Activated CD8-positive, alpha-beta memory T cell treated with anti-CD3 and anti-CD28 coated beads, Interleukin-2, amount 10 ng/mL, durations not matched to agents 7 days and 5 days (primary cell): ENCODE measurements at places on chromosomes 5 and 9.

- DNase-seq: no peak
These were observed 166.2 kb downstream of the AUH start for GRCh38 chr9:91195372-91196012.

GRCh38 chr9:130936285-130937117 is 2.5 kb downstream of the FIBCD1 start:
- no peak for DNase-seq

DNA sequence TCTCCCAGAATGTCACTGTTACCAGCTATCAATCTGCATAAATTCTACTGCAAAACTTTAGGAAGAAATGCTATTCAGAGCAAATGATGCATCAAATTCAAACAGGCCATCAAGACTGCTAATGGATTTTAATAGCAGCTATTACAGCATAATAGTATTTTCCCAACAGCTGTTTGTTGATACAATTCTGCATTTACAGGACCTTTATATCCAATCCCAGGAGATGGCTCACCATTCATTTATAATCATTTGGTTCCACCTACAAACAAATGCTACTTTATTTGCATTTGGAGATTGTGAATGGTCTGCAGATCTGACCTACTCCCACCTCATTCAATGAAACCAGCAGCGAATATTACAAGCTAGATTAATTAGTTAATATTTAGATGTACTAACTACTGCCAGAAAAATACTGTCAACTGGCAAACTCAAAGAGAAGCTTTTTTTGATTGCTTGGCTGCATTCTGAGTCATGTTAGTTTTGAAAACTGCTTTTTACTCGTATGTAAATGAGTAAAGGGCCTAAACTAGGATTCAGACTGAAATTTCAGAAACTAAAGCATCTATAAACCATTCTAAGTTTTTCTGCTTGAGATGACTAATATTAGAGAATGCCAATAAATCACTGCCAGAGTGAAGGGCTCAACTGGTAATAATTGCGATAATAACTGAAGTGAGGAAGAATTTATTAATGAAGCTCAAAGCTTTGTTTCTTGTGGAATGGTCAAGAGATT is 7.1 kb upstream of the PCA3 start:
- DNase-seq: no peak

- DNase-seq: no peak
These were observed 70.3 kb upstream of the EQTN start for GRCh38 chr9:27367175-27367798.

GRCh38 chr5:39266442-39266841 is 47.1 kb upstream of the FYB1 start:
- DNase-seq: no peak

DNA sequence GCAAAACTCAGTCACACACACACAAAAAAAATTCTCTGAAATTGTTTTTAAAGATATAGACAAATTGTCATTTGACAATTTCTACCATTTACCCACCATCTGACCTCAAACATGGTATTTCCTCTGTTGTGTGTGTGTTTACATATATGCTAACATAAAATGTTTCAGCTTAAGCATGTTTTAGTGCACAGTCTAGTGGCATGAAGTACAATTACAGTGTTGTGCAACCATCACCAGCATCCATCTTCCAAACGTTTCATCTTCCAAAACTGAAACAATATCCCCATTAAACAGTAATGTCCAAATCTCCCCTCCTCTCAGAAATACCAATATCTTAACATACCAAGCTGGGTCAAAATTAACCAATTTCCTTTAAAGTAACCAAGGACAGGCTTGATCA is 65.2 kb downstream of the MYO10 start:
- no peak for DNase-seq

GRCh38 chr5:35785601-35786085 is 71.0 kb upstream of the IL7R start:
- DNase-seq: peak; percentile 56

DNA sequence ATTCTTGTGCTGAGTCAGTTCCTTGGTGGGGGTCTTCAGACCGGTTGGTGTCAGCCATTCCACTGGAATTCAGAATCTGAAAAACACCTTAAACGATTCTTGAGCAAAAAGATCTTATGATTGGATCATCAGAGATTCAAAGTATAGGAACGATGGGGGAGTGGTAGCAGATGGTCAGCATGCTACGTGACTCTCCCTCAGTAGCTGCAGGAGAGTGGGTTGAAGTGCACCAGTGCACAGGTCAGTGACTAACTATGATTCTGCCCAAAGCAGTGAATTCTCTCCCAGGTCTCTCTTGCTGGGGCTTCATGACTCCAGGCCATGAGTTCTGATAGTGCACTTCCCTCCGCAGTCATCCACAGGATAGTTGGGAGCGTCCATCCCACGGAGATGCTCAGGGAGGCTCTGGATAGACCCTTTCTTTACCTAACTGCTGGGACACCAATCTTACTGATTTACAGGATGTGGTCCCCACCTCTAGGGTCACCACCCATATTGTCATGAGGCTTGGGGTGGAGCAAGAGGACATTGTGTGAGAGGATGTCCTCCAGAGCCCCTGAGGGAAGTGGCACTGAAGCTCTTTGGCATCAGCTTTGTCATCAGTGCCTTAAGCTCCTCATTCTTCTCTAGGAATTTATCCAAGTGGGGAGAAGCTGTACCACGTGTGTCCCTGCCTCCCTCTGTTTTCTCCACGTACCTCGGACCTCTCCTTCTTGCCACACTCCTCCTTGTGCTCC is 62.0 kb downstream of the RASGRF2 start:
- no peak for DNase-seq

DNA sequence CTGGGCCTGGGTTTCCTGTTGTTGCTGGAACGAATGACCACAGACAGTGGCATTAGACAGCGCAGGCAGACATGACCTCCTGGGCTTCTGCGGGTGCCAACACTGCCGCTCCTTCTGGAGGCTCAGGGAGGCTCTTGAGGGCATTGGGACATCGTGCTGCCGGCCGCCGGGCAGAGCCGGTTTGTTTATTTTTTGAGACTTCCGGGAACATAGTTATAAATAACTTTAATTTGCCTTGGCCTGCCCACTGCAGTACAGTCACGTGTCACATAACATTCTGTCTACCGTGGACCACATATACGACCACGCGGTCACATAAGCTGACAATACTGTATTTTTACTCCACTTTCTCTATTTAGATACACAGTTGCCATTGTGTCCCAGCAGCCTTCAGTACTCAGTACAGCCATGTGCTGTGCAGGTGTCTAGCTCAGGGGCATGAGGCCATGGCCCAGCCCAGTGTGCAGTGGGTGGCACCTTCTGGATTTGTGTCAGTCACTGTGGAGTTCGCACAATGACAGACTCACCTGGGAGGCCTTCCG is 8.2 kb upstream of the TOR4A start:
- DNase-seq: no peak

DNA sequence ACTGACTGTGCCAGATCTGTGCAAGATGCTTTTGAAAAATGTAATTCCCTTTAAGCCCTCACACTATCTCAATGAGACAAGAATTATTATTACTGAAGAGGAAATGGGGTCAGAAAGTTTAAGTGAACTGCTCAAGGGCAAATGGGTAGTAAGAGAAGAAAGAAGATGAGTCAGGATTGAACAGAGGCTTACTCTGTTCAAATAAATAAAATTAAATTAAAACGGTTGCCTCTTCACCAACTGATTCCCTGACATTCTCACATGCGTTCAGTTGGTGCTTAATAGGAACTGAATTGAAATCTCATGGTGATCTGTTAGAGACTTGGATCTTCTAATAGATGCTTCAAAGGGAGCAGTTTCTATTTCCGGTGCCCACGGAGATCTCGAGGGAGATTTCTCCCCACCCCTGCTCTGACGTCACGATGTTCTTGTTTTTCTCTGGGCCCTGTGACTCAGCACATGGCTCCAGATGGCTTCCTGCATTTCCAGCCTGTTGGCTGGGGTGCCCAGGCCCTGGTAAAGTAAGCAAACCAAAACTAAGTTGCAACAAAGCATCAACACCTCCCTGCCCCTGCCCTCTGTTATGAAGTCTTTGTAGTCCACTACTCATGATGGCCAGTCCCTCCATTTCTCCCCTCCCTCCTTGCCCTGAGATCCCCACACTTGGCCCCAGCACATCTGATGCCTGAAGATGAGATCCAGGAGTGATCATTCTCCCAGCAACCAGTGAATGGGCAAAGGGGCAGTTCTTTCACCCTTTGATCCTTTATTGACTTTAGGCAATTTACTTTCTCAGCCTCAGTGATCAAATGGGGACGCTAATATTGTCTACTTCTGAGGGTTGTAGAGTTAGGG is 106.1 kb upstream of the CPEB4 start:
- DNase-seq: peak; percentile 59

DNA sequence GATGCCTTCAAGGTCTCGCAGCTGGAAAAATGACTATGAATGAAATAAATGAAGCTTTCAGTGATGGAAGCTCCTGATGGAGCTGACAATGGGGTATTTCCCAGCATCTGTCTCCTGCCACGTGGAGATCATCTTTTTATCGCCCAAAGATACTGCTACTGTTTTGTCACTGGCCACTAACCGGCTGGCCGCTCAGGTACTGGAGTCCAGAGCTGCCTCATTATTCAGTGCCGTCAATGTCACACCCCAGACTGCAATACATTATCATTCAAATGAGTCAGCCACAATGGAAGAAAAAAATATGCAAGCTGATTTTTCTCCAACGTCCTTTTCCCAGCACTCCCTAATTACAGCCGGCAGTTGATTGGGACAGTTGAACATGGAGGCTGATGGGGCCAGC is 280.4 kb downstream of the ZSWIM6 start:
- DNase-seq: no peak

GRCh38 chr9:96766199-96766598 is 11.7 kb downstream of the ZNF510 start:
- no peak for DNase-seq

DNA sequence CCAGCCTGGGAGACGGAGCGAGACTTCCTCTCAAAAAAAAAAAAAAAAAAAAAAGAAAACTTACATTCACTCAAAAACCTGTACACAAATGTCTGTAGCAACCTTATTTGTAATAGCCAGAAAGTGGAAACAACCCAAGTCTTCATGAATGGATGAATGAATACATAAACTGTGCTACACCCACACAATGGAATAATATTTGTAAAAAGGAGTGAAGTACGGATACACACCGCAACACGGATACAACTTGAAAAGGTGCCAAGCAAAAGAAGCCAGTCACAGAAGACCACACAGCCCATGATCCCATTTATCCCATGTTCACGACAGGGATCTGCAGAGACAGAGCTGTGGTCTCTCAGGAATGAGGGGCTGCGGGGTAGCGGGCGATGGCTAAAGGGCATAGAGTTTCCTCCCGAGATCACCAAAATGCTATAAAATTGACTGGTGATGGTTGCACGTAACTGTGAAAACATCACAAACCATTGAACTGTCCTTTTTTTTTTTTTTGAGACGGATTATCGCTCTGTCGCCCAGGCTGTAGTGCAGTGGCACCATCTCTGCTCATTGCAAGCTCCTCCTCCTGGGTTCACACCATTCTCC is 76.2 kb upstream of the COL5A1 start:
- no peak for DNase-seq

DNA sequence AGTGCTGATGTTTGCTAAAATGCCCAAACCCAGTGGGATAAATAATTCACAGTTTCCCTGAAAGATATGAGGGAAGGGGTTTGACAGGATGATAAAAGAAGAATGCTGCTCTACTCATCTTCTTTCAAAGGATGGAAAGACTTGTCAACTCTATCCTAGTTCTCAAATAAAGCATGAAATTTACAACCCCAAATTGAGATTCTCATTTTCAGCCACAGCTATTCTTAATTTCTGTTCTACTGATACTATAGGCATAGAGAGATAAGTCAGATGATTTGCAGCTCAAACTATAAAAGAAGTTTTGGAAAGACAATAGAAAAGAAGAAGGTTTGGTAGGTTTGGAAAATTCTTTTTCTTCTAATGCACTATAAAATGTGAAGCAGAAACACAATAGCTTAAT is 542.6 kb downstream of the CSNK1G3 start:
- no peak for DNase-seq

DNA sequence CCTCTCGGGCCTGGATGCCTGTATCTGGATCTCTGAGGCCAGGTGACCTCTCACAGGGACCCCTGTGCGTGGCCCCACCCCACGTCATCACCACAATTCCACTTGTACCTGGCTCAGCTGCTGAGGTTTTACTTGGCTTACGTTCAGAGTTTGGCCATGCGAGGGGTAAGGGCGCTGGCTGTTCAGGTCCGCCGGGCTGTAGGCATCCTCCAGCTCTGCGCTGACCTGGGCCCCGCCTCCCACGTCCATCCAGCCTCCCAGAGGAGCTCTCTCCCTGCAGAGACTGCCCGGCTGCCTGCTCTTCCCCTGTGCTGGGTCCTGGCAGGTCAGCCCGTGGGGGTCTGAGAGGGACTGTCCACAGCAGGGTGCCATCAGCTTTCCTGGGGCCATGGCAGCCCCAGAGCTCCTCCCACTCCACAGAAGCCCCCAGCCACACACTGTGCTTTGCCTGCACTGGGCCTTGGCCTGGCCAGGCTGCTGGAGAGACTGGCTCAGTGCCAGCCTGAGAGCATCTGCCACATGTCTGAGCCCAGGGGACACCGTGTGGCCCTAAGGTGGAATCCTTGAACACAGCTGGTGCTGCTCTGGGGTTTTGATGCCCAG is 43.6 kb downstream of the SLC6A3 start:
- no peak for DNase-seq

DNA sequence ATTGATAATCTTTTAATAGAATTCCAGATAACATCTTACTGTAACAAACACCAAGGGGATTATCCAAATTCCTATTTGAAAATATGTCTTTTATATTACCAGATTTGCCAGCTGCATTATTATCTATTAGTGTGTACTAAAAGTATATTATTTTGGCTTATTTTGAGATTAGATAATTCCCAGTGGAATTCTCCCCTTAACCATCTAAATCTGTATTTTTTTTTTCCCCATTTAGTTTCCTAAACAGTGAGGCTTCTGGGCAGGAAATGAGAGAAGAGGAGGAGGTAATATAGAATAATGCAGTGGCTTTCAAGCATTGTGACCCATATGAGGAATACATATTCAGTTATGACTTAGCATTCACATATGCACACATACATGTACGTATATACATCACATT is 53.5 kb upstream of the ABL1 start:
- no peak for DNase-seq

GRCh38 chr9:95363051-95363841 is 45.7 kb upstream of the FANCC start:
- no peak for DNase-seq

DNA sequence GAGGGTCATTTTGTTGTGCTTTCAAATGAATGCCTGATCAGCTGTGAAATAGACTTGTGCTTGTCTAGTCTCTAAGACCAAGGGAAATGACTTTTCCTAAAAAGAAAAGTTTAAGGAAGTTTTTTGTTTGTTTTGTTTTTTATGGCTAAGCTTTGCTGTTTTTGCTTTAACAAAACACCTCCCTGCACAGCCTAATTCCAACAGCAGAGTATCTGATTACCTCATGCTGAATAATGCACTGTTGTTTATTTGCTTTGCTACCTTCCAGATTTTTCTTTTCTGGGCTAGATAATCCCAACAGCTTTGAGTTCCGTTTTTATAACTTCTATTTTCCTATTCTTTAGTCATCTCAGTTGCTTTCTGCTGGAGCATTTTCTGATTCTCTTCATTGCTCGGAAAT is 95.8 kb downstream of the AOPEP start:
- no peak for DNase-seq

GRCh38 chr9:116157436-116158138 is 4.0 kb downstream of the PAPPA start:
- DNase-seq: no peak

GRCh38 chr5:139700711-139701055 is 52.5 kb downstream of the CXXC5 start:
- no peak for DNase-seq

- DNase-seq: no peak
These were observed 154.1 kb downstream of the EFNA5 start for GRCh38 chr5:107516452-107517184.

GRCh38 chr9:11618241-11618805 is 1005.5 kb upstream of the PTPRD start:
- no peak for DNase-seq

- no peak for DNase-seq
These were observed 1812.0 kb upstream of the CDH9 start for GRCh38 chr5:28850320-28850921.
